Large intestine (tissue), 12 donors: ENCODE measurements at places on chromosomes 1 and 21. TPM values are rescaled to one million over a fixed set of nuclear protein-coding genes. Genes with fewer than 3 reads are reported as not detected.

Gene PRSS38
- polyA plus RNA-seq, result not detected

Gene RAP1GAP
- polyA plus RNA-seq, result 68.1 TPM

Gene MATN1
- polyA plus RNA-seq, result 0.30 TPM

DNA sequence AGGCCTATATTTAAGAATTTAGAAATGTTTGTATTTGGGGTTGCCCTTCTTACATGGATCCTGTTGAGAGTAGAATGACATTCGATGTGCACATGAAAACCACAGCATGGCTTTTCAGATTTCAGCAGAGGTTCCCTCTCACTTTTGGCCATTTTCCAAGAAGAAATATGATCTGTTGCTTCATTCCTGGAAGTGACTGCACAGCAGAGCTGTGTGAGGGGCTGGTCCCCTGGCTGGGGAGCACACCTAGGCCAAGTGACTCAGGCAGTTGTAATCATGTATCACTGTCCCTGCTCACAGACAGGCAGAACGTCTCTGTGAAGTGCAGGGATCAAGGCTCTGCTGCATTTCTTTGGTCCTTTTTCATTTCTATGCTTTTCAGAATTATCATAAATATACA, 32.3 kb downstream of the AGT start:
- DNase-seq, result no peak

GRCh38 chr1:81192647-81193642, 607.8 kb upstream of the ADGRL2 start:
- DNase-seq, result no peak

- no peak for DNase-seq
These were observed 113.6 kb downstream of the FGGY start for GRCh38 chr1:59410457-59410856.

GRCh38 chr1:3717041-3717714, 35.1 kb upstream of the CCDC27 start:
- DNase-seq, result no peak

GRCh38 chr1:154533952-154534844, 24.3 kb downstream of the UBE2Q1 start:
- peak; percentile 33 for DNase-seq

- DNase-seq, result no peak
These were observed 11.9 kb downstream of the SFN start for GRCh38 chr1:26874896-26875295.

- no peak for DNase-seq
These were observed 166.4 kb downstream of the PBX1 start for GRCh38 chr1:164725401-164725800.

DNA sequence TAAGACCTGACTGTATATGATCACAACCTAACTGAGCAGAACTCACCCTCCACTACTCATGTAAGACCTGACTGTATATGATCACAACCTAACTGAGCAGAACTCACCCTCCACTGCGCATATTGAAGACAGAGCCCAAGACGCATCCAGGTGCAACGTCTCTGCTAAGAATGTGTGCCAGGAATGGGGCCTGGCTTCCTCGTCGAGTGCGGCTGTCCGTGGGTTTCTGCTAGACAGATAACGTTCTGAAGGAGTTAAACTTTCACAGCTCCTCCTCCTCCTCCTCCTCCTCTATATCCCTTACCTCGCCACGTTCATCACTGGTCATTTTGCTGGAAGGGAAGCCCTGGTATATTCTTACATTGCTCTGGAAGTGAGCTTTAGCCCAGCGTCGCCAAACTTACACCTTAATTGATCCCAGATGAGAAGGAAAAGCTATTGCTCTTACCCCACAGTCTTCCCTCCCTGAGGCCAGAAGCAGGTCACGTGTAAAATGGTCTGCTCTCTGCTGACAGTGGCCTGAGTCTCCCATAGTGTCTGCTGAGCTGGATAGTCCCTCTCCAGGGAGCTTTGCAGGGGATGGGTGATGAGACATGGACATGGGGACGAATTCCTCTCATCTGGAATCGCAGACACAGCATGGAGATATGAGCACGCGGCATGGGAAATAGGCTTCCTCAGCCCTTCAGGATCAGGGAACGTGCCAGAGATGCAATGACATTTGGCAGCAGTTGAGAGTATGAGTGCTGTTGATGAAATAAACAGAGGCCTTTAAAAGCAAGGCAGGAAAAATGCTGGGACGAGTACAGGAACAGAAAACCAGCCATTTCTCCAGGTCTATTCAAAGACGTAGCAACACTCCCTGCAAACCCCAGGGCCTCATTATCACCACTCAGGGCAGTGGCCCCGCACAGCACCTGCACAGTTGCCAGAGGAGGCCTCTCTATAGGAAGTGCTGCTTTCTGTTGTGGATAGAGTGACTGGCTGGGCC, 528.1 kb downstream of the KIF26B start:
- peak; percentile 19 for DNase-seq

DNA sequence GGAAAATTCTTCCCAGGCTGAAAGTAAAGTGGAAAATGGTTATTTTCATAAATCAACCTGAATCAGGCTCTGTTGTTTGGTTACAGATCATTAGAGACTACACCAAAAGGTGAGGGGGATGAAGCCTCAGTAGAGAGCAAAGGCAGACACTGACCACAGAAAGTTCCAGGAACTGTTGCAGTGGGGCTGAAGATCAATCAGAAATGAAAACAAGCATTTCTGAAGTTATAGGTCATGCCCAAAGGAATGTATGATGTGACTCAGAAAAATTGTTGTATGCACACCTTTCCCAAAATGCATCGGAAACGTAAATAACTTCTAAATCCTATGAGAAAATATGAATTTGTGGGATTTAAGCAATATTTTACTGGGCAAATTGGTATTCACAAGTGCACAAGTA, 63.3 kb downstream of the FYB2 start:
- no peak for DNase-seq

DNA sequence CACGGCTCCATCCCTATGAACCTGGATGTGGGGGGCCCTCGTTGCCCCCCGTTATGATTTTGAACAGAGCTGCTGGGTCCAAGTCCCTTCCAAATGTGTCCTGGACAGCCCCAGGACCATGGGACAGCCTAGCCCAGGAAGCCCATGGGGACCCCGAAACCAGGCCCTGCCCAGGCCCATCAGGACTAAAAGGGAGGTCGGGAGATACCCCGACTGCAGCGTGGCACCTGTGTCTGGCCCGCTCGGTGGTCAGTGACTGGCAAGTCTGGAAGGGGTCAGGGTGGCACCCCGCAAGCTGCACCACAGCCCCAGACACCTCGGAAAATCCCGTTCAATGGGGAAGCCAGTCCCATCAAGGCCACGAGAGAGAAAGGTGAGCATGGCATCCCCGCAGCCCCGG, 10.4 kb upstream of the SRARP start:
- DNase-seq, result no peak

DNA sequence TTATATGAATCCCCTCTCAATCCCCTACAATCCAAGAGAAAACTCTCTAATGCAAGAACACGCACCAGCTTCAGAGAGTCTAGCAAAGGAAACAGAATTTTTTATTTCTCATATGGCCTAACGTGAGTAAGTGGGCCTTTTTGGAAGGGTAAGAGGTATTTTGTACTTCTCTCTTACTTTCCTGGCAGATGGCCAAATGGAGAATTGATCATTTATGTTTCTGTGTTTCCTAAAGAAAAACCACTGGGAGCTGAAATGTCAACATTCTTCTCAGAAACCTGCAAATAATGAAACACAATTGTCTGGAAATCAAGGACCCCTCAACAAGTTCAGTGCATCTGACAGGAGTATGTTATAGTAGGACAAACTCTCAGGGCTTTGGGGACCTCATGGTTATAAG, 176.4 kb upstream of the C8B start:
- DNase-seq, result no peak
